ENCODE measurements at places on chromosomes 3 and 15.

DNA sequence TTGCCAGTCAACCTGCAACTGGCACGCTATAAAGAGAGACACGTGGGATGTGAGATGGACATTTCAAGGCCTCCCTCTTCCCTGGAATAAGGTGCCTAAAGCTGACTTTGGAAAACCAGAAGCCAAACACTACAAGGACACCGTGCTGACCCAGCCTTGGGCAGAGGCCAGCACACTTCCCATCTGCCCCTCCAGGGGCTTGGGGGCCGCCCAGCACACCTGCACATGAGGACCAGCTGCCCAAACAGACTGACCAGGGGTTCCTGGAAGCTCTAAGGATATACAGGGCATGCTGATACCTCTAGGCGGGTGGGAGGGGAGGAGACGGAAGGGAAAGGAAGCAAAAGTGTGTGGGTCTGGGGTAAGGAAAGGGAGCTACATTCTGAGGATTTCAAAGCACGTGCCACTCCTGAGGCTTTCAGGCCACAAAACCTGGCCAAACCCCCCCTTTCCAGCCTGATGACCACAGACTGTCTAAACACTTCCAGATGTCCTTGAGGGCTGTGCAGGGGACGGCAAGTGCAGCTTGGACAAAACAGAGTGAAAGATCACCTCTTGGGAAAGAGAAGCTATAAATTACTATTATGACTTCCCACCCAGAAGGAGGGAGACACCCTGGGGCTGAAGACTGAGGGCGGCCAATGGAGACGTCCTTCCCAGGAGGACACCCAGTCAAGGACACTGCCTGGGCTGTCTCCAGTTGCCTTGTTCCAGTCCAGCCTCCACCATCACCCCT is 57.9 kb downstream of the ADCY5 start:
- no peak for DNase-seq

GRCh38 chr15:90087454-90088154 is 14.7 kb downstream of the IDH2 start:
- DNase-seq, result no peak

DNA sequence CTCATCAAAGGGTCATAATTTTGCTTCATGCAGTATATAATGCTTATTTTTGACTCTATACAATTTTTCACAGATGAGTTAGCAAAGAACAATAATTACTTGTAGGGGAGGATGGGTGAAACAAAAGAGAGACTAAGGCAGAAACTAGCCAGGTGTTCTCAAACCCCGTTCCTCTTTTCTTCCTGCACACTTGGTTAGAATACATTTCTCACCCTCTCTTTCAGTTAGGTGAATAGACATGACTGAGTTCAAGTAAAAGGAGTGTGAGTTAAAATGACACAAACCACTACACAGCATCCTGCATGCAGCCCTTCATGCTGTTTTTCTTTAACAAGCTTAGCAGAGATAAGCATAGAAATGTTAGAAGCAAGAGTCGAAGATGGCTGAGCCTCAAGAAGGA is 922.2 kb downstream of the TBL1XR1 start:
- DNase-seq, result no peak

- DNase-seq, result no peak
These were observed 2.9 kb downstream of the ACY1 start for GRCh38 chr3:51986010-51986947.

DNA sequence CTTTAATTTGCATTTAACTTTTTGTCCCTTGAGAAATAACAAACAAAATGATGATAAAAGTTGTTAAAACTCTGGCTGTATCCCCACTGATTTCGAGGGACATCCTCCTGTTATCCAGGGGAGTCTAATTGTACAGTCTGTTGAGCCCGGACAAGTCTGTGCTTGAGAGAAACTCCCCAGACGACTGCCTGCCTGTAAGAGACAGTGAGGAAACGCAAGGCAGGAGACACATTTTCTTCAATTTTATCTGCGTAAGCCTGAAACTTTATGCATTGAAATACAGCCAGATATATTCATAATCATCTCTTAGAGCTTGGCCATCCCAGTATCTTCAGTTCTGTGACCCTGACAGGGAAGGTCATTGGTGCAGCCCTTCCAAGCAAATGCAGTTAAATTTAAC is 97.7 kb downstream of the ROBO2 start:
- no peak for DNase-seq

GRCh38 chr15:49758856-49759255 is 138.0 kb downstream of the DTWD1 start:
- no peak for DNase-seq

DNA sequence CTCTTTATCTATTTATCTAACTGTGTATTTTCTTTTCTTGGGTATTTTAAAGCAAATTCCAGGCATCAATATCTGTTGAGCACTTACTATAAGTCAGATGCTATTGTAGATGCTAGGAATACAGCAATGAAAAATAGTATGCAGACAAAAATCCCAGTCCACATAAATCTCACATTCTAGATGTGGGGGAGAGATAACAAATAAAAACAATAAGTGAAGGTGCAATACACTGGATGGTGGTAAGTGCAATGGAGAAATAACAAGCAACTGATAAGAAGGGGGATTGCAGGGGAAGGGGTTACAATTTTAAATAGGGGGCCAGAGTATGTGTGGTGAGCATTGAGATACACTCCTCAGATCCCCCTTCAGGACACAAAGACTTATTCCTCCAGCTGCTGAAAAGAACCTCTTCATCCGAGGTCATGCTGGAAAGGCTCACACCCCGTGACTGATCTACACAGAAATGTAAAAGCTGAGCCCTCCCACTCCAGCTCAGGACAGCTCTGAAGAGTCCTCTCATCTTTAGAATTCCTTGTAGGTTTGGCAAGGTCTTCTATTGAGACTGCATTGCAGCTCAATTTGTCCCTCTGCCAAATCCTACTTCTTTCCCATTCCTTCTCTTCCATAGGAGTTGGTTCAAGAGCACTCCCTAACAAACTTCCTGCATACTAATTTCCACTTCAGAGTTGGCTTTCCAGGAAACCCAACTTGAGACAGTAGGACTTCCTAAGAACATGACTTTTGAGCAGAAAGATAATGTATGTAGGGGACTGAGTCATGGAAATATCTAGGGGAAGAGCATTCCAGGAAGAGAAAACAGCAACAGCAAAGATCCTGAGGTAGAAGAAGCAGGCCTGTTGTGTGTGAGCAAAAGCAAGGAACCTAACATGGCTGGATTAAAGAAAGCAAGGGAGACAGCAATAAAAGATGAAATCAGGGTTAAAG is 8.1 kb upstream of the SCG3 start:
- no peak for DNase-seq

- no peak for DNase-seq
These were observed 128.8 kb upstream of the NR2F2 start for GRCh38 chr15:96201696-96202095.

GRCh38 chr3:29072611-29073010 is 208.3 kb upstream of the RBMS3 start:
- DNase-seq, result no peak

- no peak for DNase-seq
These were observed 55.5 kb upstream of the HACD2 start for GRCh38 chr3:123640311-123640710.

- no peak for DNase-seq
These were observed 19.8 kb upstream of the RAB7A start for GRCh38 chr3:128706086-128706615.

DNA sequence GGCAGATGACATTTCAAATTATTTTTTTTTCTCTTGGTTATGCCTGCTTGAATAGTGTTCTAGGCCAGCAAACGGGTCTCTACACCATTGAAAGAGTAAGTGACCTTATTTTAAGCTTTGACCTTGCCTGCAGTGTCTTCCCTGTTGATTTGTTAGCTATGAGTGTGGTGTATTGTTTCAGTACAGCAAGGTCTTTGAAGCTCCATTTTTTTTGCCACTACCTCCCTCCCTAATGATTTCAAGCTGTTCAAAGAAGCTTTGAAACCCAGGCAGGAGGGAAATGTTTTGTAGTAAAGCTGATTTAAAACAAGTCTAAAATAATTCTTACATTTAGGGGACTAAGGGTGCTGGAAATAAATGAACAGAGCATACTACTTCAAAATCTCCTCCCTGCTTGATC is 1249.8 kb downstream of the ROBO1 start:
- no peak for DNase-seq

- DNase-seq, result no peak
These were observed 49.1 kb upstream of the CSPG4 start for GRCh38 chr15:75761446-75762356.

DNA sequence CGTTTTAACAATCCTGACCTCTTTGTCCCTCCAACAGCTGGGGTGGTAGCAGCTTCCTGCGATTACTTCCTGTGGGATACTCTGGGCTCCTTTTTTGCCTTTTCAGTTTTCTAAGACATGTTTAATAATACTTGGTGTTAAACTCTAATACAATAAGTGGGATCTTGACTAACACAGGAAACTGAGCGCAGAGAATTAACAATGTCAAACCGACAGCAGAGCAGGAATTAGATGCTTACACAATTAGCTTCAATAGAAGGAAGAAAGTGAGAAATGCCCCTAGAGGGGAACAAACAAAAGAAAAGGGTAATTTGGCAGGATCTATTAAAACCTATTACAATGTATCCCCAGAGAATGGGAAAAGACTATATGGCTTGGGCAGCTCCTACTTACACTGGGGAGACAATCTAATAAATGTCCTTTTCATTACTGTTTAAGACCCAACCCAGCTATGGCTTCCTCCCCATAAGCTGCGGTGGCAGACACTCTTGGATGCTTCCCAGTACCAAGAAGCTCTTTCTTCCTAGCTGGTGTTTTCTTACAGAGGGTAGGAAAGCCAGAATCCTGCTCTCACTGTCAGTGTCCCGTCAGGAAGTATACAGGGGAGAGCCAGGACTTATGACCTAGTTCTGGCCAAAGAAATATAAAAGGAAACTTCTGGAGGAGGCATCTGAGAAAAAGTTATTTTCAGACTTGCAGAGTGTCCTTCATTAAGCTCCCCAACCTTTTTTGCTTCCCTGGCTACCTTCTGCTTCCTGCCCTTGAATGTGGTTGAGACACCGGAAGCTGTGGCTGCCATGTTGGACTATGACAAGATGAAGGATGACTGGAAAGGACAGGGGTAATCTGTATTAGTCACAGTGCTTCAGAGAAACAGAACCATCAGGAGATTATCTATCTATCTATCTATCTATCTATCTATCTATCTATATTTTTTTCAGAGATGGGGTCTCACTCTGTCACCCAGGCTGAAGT is 194.1 kb upstream of the KBTBD8 start:
- no peak for DNase-seq

- DNase-seq, result no peak
These were observed 65.0 kb downstream of the FRMD4B start for GRCh38 chr3:69320871-69321271.

DNA sequence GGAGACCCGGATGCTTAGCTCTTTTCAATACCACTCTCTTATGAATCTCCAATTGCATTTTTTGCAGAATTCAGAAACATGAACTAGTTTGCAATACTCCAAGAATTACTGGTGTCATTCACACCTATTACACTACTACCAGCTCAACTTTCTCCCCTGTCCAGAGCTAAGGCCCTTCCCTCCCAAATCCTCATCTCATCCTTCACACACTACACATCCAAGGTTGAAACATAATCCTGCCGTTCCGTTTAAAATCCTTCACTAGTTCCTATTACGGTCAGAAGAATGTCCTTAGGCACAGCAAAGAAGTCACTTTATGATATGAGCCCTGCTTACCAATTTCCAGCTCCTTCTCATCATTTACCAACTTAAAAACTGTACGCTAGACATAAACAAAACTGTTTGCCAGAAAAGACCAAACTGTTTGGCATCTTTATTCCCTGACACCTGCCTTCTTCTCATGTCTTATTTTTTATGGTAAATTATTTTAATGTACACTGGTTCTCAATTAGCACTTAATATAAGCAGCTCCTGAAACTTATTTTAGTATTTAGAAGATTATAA is 22.6 kb downstream of the TBL1XR1 start:
- no peak for DNase-seq

GRCh38 chr3:189698811-189699210 is 67.6 kb downstream of the TP63 start:
- DNase-seq, result no peak

GRCh38 chr15:76932135-76932966 is 802 bp downstream of the RCN2 start:
- no peak for DNase-seq

GRCh38 chr3:195182470-195182795 is 88.5 kb downstream of the XXYLT1 start:
- no peak for DNase-seq

DNA sequence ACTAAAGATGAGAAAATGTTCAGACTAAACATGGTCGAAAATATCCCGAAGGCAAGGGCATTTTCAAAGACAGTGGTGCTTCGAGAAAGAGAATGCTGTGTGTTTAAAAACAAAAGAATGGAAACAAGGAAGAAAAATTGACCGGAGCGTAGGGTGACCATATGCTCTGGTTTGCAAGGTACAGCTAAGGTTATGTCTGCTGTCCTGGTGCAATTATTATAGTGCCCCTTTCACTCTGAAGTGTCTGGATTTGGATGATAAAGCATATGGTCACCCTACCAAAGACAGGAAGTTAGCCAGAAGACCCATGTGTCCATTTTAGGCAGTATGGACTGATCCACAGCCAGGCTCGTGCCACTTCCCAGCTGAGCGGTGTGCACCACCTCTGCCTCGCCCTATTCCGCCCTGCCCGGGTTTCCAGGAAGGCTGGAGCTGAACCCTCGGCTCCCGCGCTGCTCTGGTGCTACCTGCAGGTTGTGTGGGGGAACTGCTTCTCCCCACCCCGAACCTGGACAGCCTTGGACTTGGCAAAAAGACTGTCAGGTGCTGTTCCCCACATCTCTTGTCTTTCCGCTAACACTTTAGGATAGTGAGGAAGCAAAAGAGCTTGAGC is 25.2 kb downstream of the GOLGA6D start:
- DNase-seq, result no peak

- DNase-seq, result no peak
These were observed 2.4 kb upstream of the VIPR1 start for GRCh38 chr3:42500091-42500490.

DNA sequence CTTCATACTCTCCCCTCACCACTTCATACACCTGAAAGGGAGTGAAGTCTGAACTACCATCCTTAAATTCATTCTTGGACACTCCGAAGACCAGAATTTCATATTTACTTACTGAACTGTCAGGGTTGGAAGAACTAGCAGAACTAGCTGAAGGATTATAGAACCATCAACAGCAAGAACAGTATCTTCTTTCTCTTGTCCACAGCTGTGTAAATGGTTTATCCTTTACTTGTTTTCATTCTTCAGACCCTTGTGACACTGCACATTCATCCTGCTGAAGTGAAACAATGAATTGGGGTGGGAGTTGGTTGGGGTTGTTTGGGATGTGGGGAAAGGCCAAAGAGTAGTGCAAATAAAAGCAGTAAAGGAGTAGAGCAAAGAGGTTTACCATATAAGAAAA is 350.9 kb downstream of the ZIC1 start:
- no peak for DNase-seq

DNA sequence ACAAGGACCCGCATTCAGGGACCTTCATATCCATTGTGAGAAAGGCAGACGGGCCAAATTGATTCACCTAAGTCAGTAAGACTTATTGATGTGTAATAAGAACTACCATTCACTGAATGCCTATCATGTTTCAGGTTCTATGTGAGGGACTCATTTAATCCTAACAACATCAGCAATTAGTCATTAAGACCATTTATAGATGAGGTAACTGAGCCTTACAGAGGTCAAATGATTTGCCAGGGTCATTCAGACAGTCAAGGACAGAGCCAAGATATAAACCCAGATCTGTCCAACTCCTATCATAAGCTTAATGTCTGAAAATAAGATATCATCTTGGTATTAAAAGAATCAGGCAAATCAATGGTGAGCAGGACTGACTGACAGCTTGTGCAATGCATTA is 453.8 kb downstream of the MAGI1 start:
- no peak for DNase-seq

- no peak for DNase-seq
These were observed 1.5 kb downstream of the MEGF11 start for GRCh38 chr15:66251790-66252684.
